Fibroblast of skin of left quadriceps (primary cell): ENCODE measurements at places on chromosomes 5 and 9.

DNA sequence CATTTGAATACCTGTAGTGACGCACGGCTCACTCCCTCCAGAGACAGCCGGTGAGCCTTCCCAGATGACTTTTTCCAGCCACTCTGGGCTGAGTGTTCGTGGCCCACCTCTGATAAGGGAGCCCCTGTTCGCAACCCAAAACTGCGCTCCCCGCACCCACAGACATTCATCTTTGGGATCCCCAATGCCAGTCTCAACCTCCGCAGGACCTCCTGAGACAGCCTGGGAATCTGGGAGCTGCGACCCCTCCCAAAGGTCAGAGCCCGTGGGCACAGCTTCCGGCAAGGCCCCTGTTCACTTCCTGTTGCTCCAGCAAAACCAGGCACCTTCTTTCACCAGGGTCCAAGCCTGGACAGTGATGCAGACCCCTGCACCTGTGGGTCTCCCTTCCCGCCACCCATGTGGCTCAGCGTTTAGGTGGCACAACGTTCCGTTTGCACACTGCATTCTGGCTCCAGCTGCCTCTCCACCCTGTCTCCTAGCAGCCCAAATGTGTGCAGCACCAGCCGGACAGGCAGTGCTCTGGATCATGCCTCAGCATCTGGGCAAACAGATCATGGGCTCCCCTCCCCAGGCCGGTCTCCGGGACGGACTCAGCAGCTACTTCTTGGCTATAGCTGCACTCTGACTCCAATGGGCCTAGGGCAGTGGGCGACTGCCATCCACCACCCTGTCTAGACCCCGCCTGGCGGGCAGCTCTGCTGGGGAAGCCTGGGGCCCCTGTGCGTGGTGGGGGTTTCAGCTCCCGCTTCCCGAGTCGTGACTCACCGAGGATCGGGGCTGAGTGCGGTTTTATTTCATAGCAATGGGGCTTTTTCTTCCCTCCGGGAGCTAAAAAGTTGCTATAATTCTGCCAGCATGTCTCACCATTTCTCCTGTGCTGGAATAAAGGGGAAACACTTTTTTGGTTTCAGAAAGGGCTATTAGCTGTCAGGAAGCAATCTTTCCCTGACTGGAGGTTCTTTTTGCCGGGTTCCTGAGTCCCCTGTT, 156.0 kb downstream of the OLFM1 start:
- no peak for DNase-seq

GRCh38 chr5:12330381-12330780, 426.1 kb upstream of the CTNND2 start:
- DNase-seq, result no peak

GRCh38 chr9:96242811-96243210, 59.2 kb downstream of the HSD17B3 start:
- no peak for DNase-seq

DNA sequence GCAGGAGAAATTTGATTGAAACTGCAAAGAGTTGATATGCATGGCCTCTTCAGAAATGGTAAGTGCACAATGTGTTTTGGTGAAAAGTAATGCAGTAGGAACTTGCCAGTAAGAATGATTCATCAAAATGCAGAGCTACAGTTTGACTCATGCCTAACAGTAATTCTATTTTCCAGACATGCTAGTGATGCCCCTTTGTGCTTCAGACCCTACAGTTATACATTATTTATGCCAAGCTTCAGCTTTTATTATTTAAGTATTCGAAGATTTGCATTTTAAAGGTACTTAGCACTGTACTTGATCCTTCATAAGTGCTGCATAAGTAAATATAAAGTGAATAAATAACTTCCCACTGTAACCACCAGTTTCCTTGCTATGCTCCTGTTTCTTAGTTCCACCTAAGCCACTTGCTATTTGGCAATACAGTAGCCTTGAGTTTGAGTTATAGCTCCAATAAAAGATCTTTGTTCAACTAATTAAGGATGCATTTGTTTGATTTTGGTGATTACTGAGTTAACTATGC, 3.6 kb upstream of the SPATA31E1 start:
- peak; percentile 64 for DNase-seq

GRCh38 chr5:7426284-7426683, 30.3 kb downstream of the ADCY2 start:
- no peak for DNase-seq

- no peak for DNase-seq
Observed at GRCh38 chr9:134052941-134053340, 14.9 kb downstream of the BRD3 start.

- DNase-seq, result peak; percentile 88
Observed at GRCh38 chr5:38509185-38509584, 47.3 kb downstream of the LIFR start.

- DNase-seq, result no peak
Observed at GRCh38 chr5:159331093-159331973, 1.0 kb upstream of the IL12B start.

GRCh38 chr5:63831381-63831780, 130.9 kb downstream of the HTR1A start:
- no peak for DNase-seq

DNA sequence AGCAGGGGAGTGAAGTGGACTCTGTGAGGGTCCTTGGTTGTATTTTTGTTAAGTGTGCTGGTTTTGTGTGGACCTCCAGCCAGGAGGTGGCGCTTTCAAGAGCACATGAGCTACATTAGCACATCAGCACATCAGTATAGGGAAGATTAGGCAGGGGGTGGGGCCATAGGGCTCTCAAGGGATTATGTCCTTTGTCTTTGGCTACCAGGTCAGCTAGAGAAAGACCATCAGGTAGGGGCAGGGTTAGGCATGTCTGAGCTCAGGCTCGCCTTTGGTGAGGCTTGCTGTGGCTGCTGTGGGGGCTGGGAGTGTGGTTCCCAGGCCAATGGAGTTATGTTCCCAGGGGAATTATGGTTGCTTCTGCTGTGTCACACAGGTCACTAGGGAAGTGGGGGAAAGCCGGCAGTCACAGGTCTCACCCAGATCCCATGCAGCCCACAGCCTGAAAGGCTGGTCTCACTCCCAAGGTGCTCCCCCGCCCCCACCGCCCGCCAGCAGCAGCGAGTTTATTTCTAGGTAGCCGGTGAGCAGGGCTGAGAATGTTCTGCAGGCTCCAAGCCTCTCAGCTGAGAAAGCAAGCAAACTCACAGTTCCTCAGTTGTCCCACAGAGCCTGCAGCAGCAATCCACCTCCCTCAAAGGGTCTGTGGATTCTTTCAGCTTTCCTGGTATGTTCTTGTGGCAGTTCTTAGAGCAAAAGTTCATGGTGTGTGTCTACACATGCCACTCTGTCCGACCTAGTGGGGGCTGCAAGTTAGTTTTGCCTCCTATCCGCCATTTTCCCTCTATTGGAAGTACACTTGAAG, 13.7 kb downstream of the OR1J1 start:
- no peak for DNase-seq

DNA sequence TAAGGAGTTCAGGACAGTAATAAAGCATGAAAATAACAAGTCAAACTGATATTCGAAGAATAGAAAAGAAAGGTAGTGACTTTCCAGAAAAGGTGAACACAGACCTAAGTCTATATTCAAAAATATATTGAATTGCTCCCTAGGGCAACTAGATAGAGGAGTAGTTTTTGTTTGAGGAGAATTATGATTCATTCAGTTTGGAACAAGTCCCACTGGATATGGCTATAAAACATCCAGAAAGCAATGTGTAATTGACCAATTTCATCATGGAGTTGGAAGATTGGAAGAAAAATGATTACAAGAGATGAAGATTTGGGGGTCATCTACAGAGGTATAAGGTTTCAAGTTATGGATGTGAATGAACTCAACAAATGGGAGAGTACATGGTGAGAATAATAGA, 117.5 kb upstream of the ZNF462 start:
- peak; percentile 17 for DNase-seq

DNA sequence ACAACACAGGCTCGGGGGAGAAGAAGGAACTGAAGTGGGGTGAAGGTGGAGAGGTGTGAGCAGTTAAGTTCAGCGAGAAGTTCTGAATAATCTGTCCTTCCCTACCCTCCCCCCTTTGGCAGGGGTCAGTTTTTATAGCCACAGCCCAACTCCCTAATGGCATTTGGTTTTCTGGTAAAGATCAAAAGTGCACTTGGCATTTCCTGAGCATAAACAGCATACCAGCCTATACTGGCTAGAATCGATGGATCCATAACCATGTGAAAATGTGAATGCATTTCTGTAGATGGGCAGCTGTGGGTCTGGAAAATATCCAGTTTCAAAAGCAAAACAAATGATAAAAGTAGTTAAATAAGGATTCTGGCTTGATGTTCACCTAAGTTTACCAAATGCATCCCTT, 410.9 kb downstream of the PLK2 start:
- DNase-seq, result no peak

DNA sequence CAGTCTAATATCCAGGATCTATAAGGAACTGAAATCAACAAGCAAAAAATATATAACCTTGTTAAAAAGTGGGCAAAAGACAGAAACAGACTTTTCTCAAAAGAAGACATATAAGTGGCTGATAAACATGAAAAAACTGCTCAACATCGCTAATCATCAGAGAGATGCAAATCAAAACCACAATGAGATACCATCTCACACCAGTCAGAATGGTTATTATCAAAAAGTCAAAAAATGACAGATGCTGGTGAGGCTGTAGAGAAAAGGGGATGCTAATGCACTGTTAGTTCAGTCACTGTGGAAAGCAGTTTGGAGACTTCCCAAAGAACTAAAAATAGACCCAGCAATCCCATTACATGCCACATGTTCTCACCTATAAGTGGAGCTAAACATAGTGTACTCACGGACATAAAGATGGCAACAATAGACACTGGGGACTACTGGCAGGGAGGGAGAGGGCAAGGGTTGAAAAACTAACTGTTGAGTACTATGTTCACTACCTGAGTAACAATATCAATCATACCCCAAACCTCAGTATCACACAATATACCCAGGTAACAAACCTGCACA, 11.7 kb upstream of the TSSK1B start:
- DNase-seq, result no peak

- DNase-seq, result no peak
Observed at GRCh38 chr5:1510631-1511030, 13.1 kb downstream of the LPCAT1 start.
